ENCODE measurements at places on chromosomes 5 and 9. TPM values are rescaled to one million over a fixed set of nuclear protein-coding genes. Genes with fewer than 3 reads are reported as not detected.

The KIF4B gene
- not detected for total RNA-seq

The OR1J2 gene
- not detected for total RNA-seq

The OCLN gene
- total RNA-seq: 115 TPM

The CNTFR gene
- 1.9 TPM for total RNA-seq

The RIC1 gene
- 17.9 TPM for total RNA-seq

The FAM78A gene
- 2.0 TPM for total RNA-seq

The SH2D3C gene
- total RNA-seq: 3.5 TPM

The GAS1 gene
- 0.74 TPM for total RNA-seq

The BASP1 gene
- 4.2 TPM for total RNA-seq

The CCL21 gene
- 27.3 TPM for total RNA-seq

The TMEM215 gene
- not detected for total RNA-seq

The XPA gene
- 7.0 TPM for total RNA-seq

The ABO gene
- 58.0 TPM for total RNA-seq

The NUTM2F gene
- total RNA-seq: not detected

The STPG3 gene
- not detected for total RNA-seq

Measured in colonic mucosa (tissue), 4 donors.